ENCODE measurements at places on chromosomes 12 and 14.

- DNase-seq, result no peak
Observed at GRCh38 chr14:104390221-104390931, 189.2 kb upstream of the C14orf180 start.

DNA sequence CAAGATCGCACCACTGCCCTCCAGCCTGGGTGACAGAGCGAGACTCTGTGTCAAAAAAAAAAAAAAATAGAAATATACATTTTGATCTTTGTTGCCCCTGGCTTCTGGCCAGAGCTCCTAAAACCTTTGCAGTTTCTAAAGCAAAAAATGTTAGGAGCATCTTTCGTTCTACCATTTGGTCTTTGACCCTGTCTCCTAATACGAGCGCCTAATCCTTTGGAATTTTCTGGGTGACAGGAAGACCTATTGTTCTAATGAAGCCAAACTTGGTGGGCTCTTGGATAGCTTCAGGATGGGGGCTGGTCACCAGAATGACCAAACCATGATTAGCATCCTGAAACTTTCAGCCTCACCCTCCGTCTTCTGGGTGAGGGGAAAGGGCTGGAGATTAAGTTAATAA lies 32.3 kb upstream of the CLIP1 start:
- no peak for DNase-seq

- DNase-seq, result no peak
Observed at GRCh38 chr12:107304588-107305532, 211.5 kb upstream of the CRY1 start.

GRCh38 chr14:72946491-72946890 lies 20.2 kb downstream of the DCAF4 start:
- DNase-seq, result no peak

DNA sequence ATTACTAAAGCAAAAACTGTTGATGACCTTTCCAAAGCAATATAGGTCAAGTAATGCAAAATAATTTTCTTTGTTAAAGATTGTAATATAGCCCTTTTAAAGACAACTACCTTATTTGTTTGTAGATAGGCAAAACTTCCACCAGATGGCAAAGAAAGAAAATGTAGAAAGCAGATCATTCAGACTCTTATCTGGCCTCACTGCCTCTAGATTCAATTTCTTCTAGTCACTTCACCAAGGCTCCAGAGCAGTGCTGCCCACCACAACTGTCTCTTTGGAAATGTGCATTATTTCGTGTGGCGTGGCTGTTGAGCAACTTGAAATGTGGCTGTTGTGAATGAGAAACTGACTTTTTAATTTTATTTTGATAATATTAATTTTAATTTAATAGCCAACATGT lies 127.1 kb downstream of the ITPR2 start:
- no peak for DNase-seq

DNA sequence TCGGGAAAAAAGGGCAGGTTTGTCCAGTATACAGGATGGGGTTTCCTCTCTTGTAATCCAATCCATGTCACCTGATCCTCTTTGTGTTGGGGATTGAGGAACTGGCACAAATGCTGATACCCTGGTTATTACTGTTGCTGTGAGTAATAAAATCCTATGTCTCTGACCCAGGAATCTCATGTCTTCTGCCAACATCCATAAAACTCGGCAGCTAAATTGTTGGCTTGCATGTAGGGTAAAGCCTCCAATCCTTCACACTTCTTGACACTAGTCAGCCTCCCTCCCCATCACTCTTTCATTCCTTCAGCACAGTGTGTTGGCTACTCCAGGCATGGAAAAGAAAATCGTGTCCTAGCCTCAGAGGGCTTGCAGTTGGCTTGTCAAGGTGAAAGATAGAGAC lies 9.2 kb upstream of the NOS1 start:
- DNase-seq, result no peak

DNA sequence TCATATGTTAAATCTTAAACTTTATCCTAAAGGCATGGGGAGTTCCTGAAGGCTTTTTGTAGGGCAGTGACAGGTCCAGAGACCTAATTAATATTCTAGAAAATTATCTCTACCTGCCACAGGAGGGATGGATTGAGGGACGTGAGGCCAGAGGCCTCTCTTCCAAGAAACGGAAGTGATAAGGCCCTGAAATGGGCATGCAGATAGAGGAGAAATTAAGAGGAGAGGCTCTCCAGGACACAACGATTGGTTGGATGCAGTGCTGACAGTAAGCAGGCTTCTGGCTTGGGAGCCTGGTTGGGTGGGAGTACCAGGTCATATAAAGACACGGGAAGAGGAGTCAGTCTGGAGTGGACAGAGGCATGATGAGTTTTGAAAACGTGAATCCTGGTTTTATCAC lies 3.1 kb upstream of the BORCS5 start:
- DNase-seq, result no peak

DNA sequence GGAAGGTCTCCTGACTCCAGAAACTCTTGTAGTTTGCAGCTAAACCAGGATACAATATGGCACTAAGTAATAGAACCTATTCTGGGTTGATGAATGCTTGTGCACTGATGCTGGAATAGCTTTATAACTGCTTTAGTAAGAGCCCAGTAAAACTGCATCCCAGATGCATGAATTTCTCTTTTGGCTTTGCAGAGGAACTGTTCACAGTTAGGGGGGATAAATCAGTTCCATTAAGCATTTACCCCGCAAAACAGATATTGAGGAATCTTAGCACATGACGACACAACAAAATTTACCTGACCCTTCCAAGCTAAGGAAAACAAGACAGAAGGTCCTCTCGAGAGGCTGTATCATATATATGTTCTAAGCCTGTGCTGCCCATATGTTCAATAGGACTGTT lies 457.4 kb downstream of the FOXG1 start:
- no peak for DNase-seq

All from fibroblast of the aortic adventitia (primary cell).